ENCODE measurements at places on chromosomes 12 and 14. TPM values are rescaled to one million over a fixed set of nuclear protein-coding genes. Genes with fewer than 3 reads are reported as not detected.

The ZDHHC22 gene
- total RNA-seq = not detected

DNA sequence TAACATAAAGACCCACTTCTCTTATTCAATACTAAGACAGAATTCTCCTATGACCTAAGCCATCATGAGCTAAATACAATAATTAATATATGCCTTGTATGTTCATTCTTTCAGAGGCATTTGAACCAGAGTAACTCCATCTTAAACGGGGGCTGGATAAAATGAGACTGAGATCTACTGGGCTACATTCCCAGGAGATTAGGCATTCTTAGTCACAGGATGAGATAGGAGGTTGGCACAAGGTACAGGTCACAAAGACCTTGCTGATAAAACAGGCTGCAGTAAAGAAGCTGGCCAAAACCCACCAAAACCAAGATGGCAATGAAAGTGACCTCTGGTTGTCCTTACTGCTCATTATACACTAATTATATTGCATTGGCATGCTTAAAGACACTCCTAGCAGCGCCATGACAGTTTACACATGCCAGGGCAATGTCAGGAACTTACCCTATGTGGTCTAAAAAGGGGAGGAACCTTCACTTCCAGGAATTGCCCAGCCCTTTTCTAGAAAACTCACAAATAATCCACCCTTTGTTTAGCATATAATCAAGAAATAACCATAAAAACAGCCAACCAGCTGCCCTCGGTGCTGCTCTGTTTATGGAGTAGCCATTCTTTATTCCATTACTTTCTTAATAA, 260.7 kb downstream of the SSPN start:
- DNase-seq = no peak

DNA sequence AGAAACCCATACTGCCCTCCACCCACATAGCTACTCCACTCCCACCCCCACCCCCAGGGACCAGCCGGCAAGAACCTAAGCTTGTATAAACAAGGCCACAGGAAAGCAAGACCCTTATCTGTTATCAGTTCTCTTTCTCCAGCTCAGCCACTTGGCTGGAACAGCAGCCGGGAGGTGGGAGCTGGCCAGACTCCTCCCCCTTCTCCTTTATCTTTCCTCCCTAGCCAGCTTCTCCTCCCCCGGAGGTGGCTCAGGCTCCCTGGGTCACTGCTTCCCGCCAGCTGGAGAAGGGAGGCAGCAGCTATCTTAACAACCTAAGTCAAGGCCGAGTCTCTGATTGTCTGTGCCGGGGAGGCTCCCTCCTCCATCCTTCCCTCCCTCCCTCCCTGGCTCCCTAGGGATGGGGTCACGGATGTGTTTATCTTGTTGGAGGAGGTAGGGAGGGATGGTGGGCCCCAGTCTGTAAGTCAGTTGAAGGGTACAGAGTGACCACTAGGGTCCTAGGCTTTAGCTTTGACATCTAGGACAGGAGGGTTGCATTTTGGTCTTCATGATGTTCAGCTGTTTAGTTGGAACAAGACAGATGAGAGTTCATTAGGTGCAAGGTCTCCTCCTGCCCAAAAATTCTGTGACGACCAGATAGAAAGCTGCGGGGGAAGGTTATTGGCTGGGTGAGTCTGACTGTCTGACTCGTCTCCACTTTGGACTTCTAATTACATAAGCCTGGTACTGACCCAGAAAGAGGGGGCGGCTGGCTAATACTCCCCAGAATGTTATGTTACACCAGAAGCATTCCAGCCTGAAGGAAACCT, 29.7 kb downstream of the ZFP36L1 start:
- DNase-seq = no peak

- no peak for DNase-seq
Observed at GRCh38 chr14:58870961-58871360, 233.2 kb downstream of the DACT1 start.

Measured in activated CD4-positive, alpha-beta T cell treated with anti-CD3 and anti-CD28 coated beads, Interleukin-2, amount 10 ng/mL, durations not matched to agents 7 days and 5 days (primary cell).